ENCODE measurements at places on chromosomes 5 and 9.

DNA sequence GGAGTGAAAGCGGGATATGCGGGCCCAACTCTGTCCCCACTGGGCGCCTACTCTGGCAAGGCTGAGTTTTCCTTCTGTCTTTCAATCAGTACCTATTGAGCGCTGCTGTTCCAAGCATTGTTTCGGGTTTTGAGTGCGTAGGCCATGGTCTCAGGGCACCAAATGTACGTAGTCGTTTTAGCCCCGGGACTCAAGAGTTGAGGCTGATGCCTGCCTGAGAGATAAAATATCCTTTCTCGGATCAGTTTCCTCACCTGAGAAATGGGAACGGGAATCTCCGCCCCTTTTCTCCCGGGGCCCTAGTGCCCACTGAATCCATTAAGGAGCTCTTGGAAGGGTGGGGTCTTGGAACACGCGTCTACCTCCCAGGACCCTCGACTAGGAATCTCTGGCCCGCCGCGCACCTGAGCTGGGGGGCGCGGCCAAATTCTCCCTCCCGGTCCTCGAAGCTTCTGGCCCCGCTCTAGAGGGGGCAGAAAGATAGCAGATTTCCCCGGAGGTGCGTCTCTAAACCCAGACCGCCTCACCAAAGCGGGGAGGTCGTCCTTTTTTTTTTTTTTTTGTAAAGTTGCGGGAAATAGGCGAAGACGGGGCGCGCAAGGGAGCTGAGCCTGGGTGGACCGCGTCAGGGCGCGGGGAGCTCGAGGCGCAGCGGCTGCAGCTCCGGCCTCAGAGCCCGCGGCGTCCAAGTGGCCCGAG is 494 bp upstream of the CXXC5 start:
- no peak for DNase-seq

GRCh38 chr9:130616451-130616850 is 37.1 kb downstream of the FUBP3 start:
- no peak for DNase-seq

DNA sequence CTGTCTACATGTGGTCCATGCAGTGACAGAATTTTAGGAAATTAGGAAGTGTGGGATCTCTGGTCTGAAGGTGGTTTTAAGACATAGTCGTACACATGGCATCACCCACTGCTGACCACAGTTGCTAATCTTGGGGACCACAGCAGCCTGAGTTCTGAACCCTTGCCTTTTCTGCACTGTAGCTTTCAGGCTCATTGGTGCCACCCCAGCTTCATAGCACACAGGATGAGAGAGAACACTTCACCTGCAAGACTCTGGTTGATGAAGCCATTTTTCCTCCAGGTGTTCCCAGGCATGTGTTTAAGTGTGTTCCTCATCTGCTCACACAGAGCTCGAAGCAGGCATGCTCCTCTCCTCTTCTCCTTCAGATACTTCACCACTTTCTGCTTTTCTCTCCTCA is 68.2 kb upstream of the S1PR3 start:
- peak; percentile 42 for DNase-seq

DNA sequence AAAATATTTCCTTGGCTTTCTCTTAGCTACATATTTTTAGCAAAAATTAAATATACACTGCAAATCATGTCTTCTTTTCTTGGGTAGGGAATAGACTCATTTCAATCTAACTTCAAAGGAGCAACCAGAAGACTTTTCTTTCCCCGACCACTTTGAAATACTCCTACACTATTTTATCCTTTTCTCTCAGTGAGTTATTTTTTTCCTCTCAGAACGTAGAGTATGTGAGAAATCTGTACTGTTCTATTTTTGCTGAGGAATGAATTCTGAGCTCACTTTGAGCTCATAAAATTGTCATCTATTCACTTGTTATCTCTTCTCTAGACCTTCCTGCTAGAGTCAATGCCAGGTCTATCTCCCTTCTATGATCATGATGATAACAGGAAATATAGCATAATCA is 22.2 kb upstream of the DAPK1 start:
- DNase-seq = no peak

GRCh38 chr5:120567921-120568320 is 103.8 kb downstream of the PRR16 start:
- no peak for DNase-seq

DNA sequence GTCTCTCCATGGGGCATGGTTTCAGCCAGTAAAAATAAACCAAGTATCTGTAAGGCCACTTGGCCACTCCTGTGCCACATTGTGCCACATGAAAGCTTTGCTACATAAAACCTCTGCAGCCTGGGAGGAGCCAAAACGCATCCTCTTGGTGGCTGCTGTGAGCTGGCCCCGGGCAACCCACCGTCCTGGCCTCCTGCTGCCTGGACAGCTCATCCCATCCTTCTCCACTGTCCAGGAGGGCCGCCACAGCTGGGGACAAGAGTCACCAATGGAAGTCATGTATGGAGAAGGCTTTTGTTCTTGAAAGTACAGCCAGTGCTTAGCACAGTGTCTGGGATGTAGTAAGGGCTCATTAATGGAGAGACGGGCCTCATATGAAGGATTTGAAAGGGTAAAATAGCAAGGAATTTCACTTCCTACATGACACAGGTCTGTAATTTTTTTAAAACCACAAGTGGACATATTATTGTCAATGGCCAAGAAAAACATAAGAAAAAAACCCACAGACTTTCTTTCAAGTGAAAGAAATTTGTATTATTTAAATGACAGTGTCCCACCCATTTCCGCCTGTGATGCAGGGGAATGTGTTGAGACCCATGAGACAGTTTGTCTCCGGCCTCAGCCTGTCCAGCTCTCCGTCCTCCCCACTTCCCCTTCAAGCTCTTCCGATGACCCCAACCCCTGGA is 6.6 kb downstream of the PTGES start:
- no peak for DNase-seq

DNA sequence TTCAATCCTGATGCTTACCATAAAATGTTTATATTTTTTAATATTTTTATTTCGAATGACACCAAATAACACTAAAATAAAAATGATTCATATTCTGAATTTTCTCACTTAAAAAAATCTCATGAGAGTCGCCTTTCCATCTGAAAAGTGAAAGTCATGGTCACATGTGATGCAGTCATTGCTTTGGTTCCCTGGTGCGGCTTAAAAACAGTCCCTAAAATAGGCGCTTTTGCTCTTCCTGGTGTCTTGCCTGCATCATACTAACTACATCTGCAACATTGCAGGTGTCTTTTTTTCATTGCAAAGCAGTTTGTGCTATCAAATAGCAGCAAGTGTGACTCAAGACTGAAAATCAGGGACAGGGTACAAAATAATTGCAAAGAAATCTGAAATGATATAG is 185.2 kb upstream of the NREP start:
- DNase-seq = no peak

DNA sequence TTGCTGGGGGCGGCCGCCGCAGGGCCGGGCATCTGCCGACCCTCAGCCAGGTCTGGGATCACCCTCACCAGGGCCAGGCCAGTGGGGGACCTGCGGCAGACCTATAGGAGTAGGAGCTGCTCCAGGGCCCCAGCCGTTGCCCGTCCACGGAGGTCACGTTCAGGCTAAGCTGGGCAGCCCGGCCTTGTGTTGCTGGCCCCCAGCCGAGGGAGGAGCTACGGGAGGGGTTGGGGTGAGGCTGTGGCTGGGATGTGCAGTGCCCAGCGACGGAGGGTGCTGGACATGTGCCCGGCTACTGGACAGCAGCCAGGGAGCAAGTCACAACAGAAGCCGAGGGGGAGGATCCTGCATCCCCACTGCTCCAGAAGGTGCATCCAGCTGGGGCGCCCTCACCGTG is 39.6 kb upstream of the SLC6A19 start:
- DNase-seq = no peak

- no peak for DNase-seq
Measured at GRCh38 chr9:116767219-116767618, 80.1 kb downstream of the TRIM32 start.

DNA sequence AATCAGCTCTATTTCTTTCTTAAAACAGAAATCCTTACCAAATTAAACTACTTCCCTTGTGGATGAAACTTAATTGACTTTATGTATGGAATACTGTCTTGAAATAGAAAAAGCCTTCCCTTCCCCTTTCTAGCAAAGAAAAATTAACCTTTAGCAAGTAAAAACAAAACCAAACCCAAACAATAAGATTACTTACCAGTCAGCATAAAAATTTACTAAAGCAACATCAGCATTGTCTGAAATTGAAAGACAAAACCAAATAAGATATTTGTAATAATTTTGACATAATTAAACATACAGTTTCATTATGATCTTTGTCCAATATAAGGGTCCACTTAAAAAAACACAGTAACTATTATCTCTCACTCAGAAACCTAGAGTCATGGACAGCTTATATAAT is 41.2 kb downstream of the ERP44 start:
- DNase-seq = no peak

DNA sequence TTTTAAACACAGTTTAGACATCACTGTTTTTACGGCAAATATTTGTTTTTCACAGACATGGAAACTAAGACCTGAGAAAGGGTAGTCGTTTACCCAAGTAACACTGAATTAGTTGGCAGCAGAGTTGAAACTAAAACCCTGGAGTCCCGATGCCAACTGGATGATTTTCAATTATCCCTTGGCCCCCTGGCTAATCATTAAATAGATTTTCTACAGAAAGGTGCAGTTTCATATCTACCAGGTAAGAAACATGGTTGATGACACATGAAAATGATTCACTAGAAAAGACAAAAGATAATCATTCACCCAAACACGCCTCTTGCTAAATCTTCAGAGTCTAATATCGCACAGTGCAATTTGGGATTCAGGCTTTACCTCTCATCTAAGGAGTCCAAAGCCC is 136.9 kb downstream of the SEMA5A start:
- no peak for DNase-seq

DNA sequence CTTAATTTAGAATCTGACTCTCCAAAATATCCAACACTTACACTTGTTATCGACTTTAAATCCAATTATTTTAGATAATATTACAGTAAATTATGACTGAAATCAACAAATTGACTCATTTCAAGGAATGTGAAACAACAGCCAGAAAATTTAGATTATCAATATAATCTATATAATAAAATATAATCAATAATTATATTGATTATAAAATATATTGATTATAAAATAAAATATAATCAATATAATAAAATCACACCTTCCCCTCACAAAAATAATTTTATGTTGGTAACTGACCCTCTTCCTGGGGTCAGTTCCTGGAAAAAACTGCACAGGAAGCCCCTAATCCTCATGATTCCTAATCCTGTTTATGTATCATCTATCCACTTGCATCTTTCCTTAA is 91.1 kb downstream of the CEMIP2 start:
- DNase-seq = no peak

DNA sequence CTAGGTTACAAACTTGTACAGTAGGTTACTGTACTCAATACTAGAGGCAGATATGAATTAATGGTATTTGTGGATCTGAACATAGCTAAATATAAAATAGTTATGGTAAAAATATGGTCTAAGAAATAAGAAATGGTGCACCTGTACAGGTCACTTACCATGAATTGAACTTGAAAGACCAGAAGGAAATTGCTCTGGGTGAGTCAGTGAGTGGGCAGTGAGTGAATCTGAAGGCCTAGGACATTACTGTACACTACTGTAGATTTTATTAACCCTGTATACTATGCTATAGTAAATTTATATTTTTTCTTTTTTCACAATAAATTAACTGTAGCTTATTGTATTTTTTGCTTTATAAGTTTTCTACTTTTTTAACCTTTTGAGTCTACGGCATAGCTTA is 1020.4 kb downstream of the CDH18 start:
- DNase-seq = no peak

DNA sequence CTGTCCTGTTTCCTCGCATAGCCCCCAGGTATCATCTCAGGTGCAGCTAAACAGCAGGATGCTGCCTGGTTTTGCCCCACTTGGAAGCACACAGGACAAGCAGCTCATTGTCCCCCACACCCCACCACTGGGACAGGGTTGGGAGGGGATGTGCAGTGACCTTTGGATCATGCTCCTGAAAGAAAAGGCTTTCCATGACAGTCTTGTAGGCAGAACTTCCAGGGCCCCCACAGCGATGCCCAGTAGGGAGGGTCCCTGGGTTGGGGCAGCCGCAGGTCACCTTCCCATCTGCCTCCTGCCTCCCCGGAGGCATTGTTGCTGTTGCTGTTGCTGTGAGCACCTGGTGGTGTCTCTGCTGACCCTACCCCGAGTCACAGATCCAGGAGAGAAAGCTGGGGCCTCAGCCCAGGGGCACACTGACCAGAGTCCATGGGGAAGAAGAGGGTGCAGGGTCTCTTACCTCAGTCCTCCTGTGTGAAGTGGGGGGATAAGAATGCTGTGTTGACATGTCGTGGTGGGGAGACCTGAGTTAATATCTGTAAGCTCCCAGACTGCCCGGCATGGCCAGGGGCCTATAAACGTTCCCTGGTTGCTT is 8.5 kb downstream of the CEP72 start:
- no peak for DNase-seq

DNA sequence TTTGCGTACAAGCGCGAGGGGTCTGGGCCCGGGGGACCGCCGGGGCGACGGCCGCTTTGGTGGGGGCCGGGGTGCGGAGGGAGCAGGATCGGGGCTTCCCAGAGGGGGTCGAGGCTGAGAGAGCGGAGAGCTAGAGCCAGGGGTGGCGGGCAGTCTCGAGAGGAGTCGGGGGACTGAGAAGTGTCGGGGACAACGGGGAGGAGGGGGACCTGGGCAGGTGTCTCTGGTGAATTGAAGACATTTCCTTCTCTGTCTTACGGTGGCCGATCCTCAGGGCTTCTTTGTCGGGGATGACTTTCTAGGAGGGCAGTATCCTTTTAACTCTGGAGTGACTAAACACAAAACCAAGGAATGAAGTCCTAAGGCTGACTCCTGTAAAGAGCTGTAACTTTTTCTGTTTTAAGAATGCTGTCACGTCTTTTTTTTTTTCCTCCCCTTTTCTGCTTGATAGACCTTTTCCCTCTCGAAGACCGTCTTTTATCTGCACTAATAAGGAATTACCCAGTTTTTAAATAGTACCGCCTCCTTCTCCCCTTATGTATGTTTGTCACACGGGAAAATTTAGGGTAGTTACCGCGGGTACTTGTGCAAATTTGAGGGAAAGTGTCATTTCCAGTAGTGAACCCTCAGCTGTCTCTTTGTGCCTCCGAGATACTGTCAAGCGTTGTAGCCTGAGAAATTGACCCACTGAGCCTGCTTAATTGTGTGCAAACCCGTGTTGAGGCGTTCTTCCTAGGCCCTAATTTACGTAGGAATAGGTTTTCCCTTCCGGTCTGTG is 822 bp downstream of the DENND4C start:
- DNase-seq = peak; percentile 34

DNA sequence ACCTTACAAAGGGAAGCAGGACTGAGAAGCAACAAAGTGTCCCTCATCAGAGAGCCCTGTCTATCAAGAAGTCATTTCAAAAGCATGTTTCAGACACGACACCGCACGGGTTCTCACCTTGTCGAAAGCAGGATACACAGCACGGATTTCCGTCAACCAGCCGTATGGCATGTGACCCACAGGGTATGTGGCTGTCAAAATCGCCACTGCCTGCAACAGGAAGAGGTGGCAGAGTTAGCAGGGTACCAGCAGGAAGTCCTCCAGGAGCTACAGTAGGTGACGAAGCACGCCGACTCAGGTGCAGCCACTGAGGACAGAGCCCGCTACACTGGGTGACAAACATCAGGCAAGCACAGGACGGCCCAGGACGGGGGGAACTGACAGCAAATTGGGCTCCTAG is 81.2 kb downstream of the OTULIN start:
- DNase-seq = peak; percentile 45

GRCh38 chr5:5198135-5198534 is 58.0 kb downstream of the ADAMTS16 start:
- no peak for DNase-seq

Data from OCI-LY7 (cell line).